Stimulated activated CD4-positive, alpha-beta T cell treated with anti-CD3 and anti-CD28 coated beads, Interleukin-4, amount 100 ng/mL, for 1 hour (primary cell): ENCODE measurements at places on chromosomes 13 and 19.

DNA sequence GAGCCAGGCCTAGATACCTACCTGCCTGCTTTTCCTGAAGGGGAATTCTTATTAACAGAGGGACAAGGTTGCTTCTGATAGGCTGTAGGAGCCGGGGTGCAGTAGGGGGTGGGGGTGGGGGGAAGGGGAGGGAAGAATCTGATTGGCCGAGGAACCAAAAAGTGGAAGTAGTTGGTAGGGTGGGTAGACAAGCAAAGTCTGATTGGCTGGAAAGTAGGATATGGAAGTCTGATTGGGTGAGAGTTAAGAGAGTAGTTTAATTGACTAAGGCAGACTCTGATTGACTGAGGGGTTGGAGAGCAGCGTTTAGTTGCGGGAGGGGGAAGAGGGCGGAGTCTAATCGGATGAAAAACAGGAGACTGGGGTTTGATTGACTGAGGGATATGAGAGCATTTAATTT lies 9.4 kb upstream of the CYP4F22 start:
- DNase-seq, result no peak

DNA sequence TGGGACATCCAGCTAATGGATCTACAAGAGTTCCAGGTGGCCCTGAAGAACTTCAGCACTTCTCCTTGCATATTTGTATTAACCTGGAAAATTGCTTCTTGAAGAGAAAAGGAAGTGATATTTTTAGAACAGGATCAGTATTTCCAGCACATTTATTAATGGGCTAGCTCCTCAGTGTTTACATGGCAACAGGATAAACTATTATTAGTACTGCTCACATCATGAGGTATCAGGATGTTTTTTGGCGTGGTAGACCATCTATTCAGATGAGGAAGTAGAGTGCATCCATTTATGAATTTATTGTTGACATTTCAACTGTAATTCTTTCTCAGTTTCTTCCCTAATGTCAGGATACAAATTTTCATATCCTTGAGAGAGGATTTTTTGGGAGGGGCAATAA lies 144.4 kb downstream of the KCNRG start:
- DNase-seq, result no peak

- DNase-seq, result no peak
Measured at GRCh38 chr13:41220401-41220800, 26.0 kb upstream of the KBTBD7 start.

DNA sequence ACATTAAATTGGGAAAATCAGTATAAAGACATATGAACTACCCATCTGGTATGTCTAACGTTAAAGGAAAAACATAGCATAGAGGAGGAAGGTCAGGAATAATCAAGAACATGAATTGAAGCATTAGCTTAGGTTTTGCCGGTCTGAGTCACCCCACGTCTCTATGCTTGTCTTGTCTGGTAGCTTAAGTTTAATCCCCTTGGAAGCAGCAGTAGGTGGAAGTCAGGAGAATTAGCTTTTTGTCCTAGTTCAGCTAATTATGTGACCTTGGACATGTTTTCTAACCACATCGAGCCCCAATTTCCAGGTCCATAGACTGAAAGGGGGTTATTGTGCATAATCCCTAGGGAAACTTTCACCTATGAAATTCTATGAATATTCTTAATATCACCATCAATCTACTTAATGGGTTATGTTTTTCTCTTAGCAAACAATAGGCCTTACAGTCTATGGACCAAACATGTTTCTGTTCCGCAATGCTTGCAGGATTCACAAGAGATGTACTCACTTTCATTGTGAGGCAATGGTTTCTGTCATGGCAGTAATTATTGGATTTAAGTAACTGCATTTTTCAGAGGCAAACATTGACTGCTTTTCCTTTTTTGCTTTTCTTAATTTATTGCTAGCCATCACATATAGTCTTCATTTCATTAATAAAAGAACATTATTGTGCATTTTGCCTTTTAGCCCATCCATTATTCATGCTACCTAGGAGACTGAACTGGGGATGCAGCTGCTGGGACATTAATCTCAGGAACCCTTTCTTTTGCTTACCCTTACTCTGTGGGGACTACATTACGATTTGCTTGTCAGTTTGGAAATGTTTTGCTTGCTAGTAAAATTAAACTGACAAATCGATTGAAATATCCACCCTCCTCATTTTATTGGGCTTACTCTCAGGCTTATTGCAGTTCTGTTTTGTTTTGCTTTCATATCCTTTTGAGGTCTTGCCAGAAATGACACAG lies 304.8 kb upstream of the MAB21L1 start:
- DNase-seq, result no peak

- DNase-seq, result no peak
Measured at GRCh38 chr19:51830274-51830673, 35.3 kb downstream of the FPR3 start.

DNA sequence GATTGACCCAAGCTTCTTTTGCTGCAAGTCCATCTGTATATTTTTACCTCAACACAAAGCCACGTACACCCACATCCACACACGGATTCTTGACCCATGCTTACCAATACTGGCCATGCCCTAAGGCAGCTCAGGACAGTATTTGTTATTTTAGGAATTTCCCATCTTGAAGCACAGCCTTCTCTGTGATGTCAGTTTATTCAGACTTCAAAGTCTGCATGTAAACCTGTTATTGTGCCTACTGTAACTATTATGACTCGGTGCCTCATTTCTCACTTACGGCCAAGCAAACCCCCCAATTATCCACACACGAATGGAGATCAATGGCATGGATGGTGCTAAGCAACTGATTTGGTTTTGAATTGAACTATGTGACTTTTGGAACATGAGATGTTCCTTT lies 17.5 kb downstream of the CLDN10 start:
- no peak for DNase-seq

DNA sequence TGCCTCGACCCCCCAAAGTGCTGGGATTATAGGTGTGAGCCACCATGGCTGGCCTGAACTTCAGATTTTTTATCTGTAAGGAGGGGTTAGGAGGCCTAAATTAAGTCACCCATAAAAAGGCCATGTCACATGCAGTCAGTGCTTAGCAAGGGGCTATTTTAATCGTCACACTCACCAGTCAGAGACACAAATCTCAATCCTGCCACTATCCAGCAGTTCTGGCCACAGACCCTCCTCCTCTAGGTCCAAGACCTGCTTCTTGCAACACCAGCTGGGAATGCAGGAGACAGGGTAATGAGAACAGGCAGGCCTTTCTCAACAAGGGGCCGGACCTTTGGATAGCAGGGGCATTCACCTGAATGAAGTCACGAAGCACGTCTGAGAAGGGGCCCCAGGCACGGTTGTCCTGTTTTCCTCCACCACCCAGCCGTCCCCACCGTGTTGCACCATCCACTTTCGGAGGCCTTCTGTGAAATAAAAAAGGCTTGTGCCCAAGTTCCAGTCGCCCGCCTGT lies 1.4 kb downstream of the FBXO27 start:
- DNase-seq, result no peak

- no peak for DNase-seq
Measured at GRCh38 chr13:76454991-76455390, 431.2 kb downstream of the KCTD12 start.

GRCh38 chr13:28488376-28489005 lies 6.4 kb downstream of the FLT1 start:
- DNase-seq, result no peak

DNA sequence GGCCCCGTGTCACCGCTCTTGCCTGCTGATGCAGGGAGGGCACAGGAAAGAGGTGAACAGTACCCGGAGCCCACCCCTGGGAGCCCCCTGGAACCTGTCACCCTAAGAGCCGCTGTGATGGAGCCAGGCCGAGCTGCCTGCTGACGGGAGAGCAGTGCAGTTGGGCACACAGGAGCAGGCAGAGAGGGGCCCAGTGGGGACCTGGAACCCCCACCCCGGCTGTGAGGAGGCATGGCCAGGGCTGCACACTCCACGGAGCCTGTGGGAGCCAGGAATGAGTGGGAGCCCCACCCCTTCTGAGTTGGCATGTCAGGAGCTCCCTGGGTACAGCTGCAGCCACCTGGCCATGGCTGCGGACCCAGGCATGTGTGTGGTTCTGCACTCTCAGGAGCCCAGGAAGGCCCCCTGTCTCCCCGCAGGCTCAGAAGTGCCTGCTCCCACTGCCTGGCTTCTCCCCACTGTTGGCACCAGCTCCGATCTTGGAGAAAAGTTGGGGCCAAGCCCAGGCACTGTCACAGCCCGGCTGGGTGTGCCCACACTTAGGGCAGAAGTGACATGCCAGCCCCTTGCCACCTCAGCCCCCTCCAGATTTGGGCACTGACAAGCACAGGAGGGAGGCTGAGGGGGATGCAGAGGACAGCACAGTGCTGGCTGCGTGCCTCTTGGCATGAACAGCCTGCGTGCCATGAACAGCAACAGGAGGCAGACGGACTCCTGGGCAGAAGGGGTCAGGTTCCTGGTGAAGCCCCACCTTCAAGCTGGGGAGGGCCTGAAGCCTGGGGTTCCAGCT lies 6.3 kb downstream of the CFAP97D2 start:
- no peak for DNase-seq

DNA sequence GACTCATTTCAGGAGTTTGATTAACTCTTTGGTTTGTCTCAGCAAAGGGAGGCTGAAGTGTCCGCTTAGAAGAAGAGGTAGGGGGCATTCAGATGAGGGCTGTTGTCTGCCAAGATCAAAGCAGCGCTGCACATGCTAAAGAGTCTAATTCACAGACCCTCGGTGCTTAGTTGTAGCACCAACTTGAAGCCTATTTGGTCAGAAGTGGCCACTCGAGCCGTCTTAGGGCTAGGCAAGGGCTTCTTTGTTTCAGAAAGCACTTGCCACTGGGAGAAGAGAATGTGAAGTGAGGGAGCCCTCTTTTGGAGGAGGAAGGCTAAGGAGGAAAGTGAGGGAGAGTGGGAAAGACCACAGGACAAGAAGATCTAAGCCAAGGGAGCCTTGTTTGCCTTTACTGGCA lies 313.4 kb upstream of the TMTC4 start:
- no peak for DNase-seq
